ENCODE measurements at places on chromosomes 12 and 14.
A peak's percentile ranks its signal among the peaks of the same experiment; 100 is the strongest.

GRCh38 chr14:34971801-34972200, 11.0 kb upstream of the SRP54 start:
- no peak for DNase-seq

GRCh38 chr12:22313963-22314330, 20.6 kb downstream of the ST8SIA1 start:
- DNase-seq, result no peak

GRCh38 chr12:13211859-13212664, 15.5 kb downstream of the EMP1 start:
- DNase-seq, result peak; percentile 63

DNA sequence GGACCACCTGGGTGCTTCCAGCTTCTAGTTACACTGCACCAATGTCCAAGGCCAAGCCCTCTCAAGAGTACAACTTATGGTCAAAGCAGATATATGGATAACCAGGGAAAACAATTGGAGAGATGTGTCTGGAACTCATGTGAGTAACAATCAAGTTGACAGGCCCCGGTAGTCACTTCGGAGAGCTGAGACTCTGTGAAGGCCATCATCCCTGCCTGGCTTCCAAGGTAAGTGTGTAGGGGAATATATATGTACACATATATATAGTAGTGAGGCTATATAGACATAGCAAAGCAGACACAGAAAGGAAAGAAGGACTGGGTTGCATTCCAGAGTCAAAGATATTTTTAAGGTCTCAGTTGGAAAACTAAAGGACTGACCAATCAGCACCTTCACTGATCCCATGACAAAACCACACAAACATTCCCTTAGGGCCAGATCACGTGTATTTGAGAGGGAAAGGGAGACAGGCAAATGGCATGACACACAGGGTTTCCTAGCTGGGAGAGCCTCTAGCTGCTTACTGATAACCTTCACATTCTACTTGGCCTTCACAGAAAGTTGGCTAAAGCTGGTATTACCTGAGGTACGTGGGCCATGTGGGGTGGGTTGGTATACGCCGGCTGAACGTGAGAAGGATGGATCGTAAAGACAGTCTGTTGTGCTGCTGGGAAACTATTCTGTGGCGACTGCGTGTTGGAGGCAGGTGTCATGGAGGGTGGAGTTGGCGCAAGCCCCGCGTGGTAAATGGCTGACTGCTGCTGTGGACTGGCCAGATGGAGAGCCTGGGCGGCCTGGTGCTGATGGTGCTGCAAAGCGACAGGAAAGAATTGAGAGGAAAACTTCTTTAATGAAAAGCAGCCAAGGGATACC, 50.0 kb downstream of the SH2B3 start:
- DNase-seq, result no peak

- DNase-seq, result no peak
Observed at GRCh38 chr14:22887990-22888378, 5.0 kb downstream of the REM2 start.

DNA sequence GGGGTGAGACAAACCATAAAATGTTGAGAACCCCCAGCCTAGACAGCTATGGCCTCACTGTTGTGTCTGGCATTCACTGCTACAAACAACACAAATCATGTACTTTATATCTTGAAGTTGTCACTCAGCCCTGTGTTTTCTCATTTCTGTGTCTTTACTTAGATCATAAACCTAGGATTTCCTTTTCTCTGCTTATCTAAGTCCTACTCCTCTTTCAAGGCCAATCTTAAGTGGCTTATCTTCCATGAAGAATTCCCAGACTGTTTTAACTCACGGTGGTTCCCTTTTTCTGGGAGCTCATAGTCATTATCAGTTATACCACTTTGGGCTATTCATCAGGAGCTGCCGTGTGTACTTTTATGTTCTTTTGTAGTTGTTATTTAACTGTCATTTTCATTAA, 42.1 kb downstream of the FLRT2 start:
- DNase-seq, result no peak

DNA sequence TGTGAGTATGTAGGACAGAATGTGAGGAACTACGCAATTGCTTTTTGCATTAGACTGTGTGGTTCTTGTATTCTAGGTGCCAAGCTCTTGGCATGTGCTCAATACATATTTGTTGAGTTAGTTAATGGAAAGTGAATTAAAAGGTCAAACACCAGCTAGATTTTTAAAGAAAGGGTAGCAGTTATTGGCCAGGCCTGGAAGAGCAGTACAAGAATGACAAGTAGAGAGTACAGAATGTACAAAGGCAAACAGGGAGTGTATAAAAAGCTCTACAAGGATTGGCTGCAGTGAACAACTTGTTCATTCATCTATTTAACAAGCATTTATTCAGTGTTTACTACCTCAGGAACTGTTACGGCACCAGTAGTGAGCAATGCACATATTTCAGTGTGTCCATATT, 854.0 kb upstream of the SEL1L start:
- no peak for DNase-seq

DNA sequence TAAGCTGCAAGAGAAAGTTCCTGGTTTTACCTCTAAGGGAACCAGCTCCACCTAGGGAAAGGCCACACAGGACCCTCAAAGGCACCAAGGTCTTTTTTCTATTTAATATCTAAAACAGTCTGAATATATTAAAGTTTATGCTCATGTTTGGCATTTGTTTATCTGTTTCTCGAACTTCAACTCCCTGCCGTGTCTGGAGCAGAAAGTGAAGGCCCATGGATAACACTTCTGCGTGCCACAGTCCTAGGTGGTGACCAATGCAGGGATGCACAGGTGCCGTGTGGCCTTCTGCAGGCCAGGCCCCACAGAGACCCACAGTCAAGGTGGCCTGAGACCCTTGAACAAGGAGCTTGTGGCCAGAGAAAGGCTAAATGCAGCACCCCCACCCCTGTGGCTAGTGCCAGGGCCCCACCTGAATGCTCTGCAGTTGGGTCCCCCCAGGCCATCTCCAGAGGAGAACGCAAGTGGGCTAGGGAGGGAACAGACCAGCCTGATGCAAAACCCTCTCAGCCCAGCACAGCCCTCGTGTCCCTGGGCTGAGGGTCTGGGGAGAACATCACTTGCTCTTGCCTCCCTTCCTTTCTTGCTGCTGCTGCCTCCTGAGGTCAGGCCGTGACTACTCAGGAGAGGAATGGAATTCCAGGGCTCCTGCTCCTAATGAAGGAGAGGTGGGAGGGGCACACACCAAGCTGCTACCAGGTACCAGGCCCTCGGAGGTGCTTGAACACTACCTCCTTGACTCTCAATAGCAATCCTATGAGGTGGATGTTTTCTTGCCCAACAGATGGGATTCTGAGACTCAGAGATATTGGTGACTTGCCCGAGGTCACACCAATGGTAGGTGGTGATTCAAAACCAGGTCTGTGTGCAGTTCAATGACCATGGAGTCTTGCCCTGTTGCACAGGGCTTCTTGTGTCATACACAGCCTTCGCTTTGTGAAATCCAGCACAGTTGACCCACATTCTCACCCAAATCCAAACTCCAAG, 45.4 kb downstream of the PSMA6 start:
- DNase-seq, result no peak

DNA sequence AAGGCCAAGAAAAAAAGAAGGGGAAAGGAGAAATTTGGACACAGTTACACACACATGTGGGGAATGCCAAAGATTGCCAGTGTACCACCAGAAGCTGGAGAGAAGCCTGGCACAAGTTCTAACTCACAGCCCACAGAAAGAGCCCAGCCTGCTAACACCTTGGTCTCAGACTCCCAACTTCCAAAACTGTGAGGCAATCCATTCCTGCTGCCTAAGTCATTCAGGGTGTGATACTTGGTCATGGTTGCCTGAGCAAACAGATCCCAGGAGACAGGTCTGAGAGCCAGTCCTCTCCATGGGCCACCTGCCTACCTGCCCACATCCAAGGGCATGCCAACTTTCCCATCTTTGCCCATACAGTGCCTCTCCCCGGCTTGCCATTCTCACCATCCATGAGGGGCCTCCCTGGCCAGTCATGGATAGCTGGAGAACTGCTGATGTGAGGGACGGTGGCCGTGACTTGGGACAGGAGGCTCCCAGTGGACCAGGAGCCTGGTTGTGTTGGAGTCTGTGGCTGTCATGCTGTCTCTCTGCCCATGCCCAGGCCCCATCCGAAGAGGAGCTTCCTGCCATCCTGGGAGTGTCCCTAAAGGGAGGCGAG, 198.0 kb upstream of the RTL1 start:
- DNase-seq, result no peak

DNA sequence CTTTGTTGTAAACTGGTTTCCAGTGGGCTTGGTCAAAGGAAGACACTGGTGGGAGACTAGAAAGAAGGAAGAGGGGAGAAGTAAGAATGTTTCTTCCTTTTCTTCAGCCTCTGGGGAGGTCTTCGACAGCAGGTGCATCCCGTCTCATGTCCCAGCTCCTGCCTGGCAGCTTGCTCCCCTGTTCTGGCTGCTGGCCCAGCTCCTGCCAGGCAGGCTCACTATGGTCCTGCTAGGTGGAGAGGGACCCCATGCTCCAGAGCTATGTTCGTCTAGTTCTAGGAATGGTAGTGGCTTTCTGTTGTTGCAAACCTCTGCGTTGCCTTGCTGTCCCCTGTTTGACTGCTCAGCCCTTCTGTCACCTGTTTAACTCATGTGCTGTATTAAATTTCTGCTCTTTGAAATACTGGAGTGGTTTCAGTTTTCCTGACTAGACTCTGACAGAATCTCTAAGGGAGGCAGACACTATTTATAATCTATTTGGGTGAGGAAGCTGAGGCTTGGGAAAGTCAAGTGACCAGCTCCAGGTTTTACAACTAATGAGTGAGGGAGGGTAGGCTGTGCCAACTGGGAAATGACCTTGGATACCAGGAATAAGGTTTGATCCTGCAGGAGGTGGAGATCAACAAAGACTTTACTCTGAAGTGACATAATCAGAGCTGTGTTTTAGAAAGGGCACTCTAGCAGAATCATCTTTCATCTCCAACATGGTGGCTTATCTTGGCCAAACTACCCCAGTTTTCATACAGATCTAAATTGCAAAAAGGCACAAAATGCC, 94.7 kb upstream of the DDHD1 start:
- DNase-seq, result no peak

GRCh38 chr14:99234961-99235571, 36.9 kb downstream of the BCL11B start:
- no peak for DNase-seq

DNA sequence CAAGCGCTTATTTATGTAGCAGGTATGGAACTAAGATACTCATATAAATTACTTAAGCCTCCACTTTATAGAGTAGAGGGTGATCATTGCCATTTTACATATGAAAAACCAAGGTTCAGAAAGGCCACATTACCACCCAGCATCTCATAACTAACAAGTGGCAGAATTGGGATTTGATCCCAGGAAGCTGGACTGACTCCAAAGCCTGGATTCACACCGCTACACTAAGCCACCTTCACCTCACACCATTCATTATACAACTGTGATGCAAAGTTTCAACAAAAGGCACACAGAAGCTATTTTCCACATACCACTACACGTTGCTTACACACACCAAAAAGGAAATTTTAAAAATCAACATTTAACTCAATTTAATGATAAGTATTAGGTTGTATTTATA, 370.6 kb downstream of the FUT8 start:
- DNase-seq, result no peak

DNA sequence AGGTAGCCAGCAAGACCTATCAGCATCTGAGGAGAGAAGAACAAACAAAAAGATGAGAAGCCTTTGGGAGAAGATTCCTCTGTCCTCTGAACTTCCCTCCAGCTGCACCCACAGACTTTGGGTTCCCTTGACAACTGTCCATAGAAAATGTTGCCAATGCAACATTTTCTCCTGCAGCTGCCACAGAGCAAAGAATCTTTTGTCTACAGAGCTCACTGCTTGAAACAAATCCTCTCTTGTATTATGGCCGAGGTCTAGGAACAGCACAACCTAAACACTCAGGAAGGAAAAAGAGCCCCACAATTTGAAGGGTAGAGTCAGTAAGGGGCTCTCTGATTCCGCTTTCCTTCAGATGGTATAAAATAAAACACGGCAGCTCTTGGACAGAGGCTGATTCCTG, 14.3 kb downstream of the POMT2 start:
- DNase-seq, result no peak

DNA sequence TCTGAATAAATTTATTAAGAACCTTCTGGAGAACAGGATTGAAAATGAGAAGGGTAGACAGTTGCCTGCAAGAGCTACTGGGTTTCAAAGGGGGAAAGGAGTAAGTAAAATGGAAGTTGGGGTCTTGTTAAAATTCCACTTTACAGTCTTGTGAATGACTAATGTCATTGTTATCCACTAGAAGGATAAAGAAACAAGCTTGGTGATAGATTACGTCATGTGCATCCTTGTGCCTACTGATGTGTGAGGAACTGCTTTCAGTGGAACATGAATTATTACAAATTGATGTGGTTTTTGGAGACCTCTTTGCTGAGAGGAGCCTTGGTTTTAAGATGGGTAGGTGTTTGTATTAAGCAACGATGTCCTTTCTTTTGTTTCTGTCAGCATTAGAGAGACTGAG, 272.5 kb upstream of the PRICKLE1 start:
- DNase-seq, result no peak

GRCh38 chr14:103719751-103720150, 4.1 kb downstream of the ZFYVE21 start:
- no peak for DNase-seq

DNA sequence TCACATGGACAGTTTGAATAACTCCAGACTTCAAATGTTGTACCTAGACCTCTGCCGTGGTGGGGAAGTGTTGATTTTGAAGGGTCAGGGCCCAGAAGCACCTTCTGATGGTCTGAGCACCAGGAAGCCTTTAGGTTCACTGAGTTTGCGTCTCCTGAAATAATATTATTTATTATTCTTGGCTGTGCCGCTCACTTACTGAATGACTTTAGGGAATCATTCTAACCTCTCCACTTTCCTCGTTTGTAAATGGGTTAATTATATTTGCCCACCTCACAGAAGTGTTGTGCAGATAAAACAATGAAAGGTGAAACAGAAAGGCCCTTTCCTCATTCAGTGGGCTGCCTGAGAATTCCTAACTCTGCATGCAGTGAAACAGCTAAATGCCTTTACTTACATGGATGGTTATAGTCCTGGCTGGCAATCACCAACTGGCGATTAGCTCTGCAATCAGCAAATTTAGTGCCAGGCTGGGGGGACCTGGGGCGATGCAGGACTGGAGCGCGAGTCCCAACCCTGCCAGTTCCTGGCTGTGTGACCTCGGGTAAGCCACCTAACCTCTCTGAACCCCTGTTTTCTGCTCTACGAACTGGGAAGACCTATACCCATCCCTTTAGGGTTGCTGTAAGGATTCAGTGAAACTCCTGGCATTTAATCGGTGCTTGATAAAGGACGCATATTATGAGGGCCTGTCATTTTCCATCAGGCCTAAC, 57.5 kb downstream of the MAP1LC3B2 start:
- no peak for DNase-seq

GRCh38 chr12:6975297-6976032, 4.8 kb downstream of the EMG1 start:
- no peak for DNase-seq

DNA sequence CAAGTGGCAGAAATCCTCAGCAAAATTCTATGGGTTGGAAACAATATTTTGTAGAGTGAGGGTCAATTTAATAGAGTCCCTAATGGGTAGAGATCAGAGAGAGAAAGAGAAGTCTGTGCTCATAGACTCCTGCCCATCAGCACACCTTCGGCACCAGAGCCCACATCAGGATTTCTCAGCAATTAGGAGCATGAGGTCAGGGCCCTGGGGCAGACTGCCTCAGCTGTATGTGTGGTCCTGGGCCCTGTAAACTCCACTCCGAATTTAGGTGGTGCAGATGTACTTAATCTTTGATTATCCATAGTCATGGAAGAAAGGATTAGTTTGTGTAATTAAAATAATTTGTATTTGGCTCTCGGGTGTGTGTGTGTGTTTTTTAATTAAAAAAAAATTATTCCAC, 372.6 kb downstream of the AEBP2 start:
- no peak for DNase-seq

All from NCI-H1417 (cell line).